Adipocyte (in vitro differentiated cells): ENCODE measurements at places on chromosomes 1 and 21.

- no peak for DNase-seq
Observed at GRCh38 chr1:117611894-117612483, 6.1 kb downstream of the TENT5C start.

DNA sequence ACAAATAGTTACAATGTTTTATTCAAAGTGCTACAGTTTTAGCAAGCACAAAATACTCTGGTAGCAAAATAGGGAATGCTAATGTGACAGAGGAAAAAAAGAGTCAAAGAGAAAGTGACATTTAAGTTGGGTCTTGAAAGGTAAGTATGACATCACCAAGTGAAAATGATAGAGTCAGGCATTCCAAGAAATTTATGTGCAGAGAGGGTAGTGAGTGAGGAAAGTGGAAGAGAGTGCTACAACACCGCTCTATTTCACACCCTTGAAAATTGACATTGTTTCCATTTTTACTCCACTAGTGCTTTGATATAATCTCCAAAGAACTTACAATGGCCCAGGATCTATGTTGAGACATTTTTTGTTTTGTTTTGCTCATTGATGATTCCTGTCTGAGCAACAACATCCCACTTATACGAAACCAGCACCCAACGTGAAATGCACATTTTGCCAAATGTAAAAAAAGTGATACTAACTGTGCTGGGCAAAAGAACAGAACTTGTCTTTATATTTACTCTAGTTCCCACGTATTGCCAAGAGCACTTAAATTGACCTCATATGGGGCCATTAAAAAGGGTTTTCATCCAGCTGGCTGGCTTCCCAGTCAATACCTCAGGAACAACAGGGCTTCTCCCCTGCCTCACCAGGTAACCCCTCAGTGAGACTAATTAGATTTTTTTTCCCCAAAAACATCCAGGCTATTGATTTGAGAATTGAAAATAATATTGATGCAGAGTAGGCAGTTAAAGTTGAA, 206.3 kb upstream of the NR5A2 start:
- DNase-seq = no peak

- DNase-seq = no peak
Observed at GRCh38 chr1:23957096-23957495, 2.5 kb upstream of the PNRC2 start.

GRCh38 chr1:219465212-219466093, 147.5 kb downstream of the ZC3H11B start:
- peak; percentile 59 for DNase-seq

DNA sequence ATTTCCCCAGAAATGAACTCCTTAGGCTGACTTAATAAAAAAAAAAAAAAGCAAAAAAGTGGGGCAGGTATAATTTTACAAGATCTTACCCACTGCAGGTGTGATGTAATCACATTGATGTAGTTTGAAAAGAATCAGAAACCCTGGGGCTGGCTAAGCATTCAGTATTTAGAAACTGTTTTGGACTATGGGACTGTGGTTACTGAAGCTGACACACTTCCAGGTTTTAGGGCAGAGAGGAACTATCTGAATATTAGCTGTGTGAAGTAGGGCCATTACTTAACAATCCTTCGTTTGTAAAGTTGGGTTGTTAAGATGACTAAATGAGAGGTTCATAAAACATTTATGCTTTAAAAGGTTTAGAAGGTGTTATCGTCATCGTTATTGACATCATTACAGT, 165.3 kb downstream of the FASLG start:
- no peak for DNase-seq

DNA sequence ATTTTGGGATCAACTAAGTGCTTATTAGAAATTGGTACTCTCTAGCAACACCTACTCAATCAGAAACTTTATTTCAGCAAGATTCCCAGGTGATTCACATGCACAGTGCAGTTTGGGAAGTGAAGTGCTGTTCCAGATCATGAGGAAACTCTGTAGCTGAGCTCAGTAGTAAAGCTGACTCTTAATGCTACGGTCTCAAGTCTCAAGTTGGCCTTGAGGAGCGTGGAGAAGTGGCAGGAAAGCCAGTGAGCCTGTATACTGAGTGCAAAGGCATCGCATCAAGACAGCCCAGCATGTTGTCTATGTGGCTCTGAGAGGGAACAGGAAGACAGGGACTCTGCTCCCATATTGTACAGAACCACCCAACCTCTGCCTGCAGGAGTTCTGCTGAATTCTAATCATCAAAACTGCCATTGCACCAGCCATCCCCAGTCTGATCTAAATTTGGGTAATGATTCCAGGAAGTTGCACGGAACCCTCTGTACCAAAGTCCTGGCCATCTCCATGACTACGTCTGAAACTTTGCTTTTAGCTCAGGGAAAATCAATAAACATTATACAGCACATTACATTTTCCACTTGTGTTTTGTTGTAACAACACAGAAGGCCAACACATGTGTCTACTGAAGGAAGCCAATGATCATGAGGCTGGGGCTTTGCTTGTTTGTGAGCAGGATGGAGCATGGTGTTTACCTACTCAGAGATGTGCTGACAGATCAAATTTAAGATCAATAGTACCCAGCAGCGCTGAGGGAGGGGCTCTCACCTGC, 105.1 kb upstream of the TLR5 start:
- no peak for DNase-seq

- no peak for DNase-seq
Observed at GRCh38 chr1:160708801-160709200, 2.8 kb downstream of the CD48 start.

- DNase-seq = no peak
Observed at GRCh38 chr21:31395791-31396190, 51.7 kb upstream of the TIAM1 start.

DNA sequence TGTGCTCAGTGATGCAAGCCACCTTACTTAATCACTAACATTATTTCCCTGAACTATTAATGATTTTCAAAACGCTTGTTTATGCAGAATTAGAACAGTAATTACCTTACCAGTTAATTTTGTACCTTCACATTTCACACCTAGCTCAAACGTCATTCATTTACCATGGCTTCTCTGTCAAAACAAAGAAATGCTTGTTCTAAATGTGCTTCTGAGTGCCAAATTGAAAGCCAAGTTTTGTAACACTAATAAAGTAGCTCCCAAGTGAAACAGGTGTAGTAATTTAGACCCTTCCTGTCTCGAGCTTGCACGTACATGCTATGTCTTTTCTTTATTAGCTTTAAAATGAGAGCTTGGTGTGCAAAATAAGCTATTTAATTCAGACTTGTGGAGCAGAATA, 533.7 kb upstream of the PKN2 start:
- no peak for DNase-seq

DNA sequence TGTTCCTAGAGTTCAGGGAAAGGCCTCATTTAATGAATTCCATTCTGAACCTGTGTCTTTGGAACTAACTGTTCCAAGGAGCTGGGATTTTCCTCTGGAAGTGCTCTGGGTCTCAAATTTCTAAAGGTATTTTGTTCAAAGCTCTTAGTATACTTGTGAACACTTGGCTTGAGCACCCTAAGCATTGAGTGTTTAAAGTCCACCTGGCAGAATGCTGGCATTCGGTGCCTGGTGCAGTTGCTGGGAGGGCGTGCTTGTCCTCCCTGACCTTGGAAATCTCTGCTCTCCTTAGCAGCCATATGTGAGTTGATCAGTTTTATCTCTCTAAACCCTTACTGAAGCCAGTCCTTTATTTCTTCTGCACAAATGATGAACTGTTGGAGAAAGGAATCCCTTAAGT, 3.0 kb downstream of the MTARC2 start:
- DNase-seq = no peak

DNA sequence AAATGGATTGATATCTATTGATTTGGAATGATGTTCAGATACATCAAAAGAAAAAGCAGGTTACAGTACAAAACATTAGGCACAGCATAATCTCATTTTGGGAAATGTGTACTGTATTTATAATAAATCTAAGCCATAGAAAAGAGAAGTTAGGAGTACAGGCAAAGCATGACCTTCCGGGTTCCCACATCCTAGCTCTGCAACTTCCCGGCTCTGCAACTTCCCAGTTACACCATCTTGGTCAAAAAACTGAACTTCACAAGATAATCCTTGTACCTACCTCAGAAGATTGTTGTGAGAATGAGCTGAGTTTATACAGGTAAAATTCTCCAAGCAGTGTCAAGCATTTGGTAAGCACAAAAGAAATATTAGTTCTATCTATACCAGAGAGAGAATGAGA, 21.7 kb upstream of the SLC44A3 start:
- no peak for DNase-seq

- DNase-seq = peak; percentile 89
Observed at GRCh38 chr1:51189421-51190073, 46.5 kb upstream of the RNF11 start.

- no peak for DNase-seq
Observed at GRCh38 chr1:98221923-98222322, 301.1 kb upstream of the DPYD start.

GRCh38 chr1:27216466-27216865, 18.0 kb upstream of the WDTC1 start:
- no peak for DNase-seq

DNA sequence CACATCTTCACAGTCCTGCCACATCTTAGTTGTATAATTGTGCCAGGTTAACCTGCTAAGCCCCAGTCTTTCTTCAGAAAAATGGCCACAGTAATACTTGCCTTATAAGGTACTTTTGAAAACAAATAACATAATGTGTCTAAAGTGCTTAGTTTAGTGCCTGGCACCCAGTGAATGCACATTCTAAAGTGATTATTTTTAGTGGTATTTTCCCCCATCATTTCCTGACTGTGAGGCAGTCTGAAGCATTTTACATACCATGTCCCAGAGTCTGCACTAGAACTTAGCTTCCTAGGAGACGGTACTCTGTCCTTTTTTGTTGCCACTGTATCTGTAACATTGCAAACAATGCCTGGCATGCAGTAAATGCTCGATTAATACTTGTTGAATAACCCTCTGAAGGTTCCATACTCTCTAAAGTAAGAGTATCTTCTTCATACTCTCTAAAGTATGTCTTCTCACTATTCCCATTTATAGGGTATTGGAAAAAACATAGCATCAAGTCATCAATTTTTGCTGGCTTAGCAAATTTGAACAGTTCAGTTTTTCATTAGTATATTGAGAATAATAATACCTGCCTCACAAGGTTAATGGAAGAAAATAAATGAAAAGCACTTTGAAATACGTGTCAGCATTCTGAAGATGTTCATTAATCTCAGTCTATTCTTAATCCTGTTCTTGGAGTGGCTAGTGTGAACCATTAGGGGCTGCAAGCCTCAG, 43.7 kb downstream of the FMO3 start:
- DNase-seq = peak; percentile 11

- peak; percentile 72 for DNase-seq
Observed at GRCh38 chr1:228515200-228515834, 28.1 kb downstream of the RNF187 start.

DNA sequence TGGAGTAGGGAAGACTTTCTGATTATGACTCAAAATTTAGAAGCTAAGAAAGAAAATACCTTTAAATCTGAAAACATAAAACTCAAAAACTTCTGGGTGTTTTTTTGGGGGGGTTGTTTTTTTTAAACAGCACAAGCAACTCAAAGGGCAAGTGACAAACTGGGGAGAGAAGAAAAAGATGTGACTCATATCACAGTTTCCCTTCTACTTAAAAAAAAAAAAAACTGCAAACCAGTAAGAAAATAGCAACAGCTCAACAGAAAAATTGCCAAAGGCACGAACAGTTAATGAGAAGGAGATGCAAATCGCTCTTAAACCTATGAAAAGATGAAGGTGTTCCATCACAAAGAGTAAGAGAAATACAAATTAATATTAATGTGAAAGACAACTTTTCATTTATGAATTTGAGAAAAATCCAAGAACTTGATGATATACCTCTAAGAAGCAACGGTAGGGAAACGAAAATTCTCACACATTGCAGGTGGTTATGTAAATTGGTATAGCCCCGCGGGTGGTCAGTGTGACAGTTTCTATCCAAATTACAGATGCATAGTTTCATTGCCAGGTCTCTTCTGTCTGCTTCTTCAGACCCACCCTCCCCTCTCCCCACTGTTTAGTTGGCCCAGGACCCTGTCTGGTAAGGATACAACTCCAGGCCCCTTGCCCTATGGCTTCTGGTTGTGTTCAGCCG, 9.0 kb downstream of the IFNAR2 start:
- no peak for DNase-seq

- no peak for DNase-seq
Observed at GRCh38 chr1:79264285-79264684, 257.8 kb upstream of the ADGRL4 start.

DNA sequence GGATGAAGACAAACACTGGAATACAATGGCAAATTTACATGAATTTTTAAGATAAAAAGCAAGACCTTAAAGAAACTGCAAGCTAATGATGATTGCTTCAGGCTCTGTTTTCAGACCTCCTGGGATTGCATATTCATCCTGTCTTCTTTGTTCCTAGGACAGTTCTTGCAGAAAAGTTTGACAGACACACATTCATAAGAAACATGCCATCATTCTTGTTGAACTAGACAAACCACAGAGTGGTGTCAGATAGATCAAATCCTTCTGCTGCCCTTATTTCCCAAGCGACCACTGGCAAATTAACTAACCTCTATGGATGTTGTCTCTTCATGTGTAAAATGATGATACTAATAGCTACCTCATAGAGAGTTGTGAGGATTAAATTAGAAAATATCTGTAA, 181.3 kb downstream of the KCTD3 start:
- DNase-seq = no peak

DNA sequence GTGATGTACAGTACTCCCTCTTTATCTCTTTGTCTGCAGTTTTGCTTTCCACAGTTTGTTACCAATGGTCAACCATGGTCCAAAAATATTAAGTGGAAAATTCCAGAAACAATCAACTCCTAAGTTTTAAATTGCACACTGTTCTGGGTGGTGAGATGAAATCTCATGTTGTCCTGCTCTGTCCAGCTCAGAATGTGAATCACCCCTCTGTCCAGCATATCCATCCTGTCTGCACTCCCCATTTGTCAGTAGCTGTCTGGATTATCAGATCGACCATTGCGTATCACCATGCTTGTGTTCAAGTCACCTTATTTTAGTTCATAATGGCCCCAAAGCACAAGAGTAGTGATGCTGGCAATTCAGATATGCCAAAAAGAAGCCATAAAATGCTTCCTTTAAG, 118.2 kb upstream of the PDE4B start:
- DNase-seq = no peak

DNA sequence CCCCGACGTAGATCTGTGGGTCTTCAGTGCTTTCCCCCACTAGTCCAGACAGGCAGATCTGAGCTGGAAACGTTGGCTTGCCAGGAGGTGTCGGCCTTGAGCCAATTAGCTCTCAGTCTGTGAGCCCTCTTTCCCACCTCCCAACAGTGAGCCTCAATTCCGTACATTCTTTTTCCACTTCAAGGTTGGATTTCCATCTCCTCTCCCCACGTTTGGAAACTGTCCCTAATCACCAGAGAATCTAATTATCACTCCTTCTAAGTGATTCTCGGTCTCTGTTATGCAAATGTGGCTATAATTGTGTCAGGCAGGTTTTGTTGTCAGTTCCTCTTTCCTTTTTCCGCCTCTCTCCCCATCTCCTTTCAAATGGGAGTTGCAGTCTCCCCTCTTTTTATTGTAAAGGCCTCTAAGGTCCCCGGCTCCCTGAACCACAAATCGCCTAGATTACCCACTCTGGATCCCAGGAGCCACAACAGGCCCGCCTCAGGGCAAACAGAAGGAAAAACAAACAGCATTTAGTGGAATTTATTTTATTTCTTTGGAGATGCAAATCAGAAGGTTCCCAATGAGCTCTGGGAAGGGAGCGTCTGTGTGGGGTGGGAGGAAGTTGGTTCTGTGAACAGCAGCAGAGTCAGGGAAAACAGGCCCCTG, 29.4 kb upstream of the LRRN2 start:
- no peak for DNase-seq
